NCI-H2029 treated with DMSO at 0.1 percent for 48 hours (cell line): ENCODE measurements at places on chromosomes 3 and 15.

DNA sequence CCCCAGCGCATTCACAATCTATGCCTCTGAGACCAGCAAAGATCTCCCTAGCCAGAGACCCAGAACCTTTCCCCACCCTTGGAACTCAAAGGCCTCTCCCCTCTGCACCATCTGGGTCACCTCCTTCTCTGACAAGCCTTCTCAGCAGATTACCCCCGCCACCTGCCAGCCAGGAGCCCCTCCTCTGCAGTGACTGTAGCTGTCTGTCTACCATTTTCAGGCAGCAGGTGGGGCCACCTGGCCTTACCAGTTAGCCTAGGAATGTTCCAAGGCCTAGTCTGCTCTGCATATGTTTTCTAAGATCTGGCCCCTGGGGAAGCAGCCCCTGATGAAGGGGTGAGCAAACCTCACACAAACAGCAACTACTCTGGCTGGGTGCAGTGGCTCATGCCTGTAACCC is 2.4 kb downstream of the MYLK start:
- no peak for DNase-seq

- no peak for DNase-seq
Observed at GRCh38 chr15:50182219-50183013, 420 bp downstream of the SLC27A2 start.

- DNase-seq, result no peak
Observed at GRCh38 chr3:48219543-48219942, 3.8 kb upstream of the CAMP start.

GRCh38 chr3:42192334-42193200 is 73.4 kb downstream of the CCK start:
- no peak for DNase-seq

GRCh38 chr15:55991802-55992768 is 1.3 kb downstream of the NEDD4 start:
- DNase-seq, result no peak
